Fibroblast of skin of right biceps (primary cell): ENCODE measurements at places on chromosomes 6 and 20.

- no peak for DNase-seq
Observed at GRCh38 chr6:114816678-114817077, 473.9 kb upstream of the HS3ST5 start.

GRCh38 chr6:155108070-155108820, 113.1 kb downstream of the TIAM2 start:
- DNase-seq = peak; percentile 59

DNA sequence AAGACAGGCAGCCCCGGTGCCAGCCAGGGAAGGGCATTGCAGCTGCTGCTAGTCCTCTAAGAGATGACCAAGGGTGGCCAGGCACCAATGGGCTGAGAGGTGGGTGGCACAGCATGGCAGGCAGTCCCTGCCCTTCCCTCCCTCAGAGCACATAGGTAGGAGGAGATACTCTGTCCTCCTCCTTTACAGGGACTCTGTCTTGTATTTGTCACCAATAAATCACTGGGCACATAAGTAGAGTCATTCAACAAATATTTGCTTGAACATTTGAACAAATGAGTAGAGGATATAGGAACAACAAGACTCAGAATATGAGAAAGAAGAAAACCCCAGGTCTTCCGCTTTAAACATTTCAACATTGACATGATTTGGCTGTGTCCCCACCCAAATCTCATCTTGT, 69.4 kb upstream of the CLDN20 start:
- DNase-seq = no peak

DNA sequence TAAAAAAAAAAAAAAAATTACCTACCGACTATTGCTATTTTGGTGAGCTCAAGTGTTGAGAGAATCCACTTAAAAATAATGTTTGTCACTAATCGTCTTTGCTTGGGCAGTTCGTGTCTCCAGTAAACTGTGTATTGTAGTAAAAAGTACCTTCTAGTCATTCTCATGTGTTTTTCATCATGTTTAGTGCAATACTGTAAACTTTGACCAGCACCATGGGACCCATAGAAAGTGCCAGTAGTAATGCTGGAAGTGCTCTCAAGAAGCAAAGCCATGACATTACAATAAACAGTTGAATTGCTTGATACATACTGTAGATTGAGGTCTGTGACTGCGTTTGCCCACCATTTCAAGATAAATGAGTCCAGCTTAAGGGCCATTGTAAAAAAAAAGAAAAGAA, 395.2 kb downstream of the BCKDHB start:
- DNase-seq = no peak

DNA sequence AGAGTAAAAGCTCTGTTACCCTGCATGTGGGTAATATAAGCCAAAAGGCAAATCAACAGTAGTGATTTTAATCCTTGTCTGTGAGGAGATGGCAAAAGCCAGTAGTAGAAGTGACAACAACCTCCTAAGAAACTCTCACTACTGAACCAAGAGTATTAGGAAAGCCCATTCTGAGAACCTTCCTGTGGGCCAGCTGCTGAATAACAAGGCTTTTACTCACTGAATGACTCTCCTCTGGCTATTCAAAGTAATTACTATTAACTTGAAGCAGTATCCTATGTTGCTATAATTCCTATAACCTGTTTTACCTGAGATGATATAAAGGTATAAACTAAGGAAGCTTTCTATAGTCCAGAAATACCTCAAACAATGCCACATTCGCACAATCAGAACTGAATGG, 55.1 kb downstream of the CHD6 start:
- DNase-seq = no peak
